Liver (tissue), 10 donors: ENCODE measurements at places on chromosomes 5 and 9. TPM values are rescaled to one million over a fixed set of nuclear protein-coding genes. Genes with fewer than 3 reads are reported as not detected.

DNA sequence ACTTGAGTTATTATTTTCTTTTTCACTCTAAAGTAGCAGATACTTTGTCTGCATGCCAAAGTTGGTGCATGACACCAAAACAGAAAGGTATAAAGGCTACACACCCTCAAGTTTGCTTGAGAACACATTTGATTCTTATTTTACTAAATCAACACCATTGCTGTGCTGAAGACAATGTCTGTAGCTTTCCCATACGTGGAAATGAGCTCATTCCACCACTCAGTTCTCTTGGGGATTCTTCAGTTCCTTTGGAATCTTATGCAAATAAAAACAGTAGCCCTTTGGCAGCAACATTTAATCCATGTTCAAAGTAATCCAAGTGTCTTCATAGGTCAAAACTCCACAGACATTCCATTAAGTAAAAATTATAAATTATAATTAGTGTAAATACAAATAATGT is 264.9 kb downstream of the TLE1 start:
- DNase-seq: no peak
- H3K36me3 ChIP-seq: no peaks in the 10 kb centered on the region
- no peak overlapping the region for H3K27ac ChIP-seq
- H3K27me3 ChIP-seq: no peaks in the 10 kb centered on the region
- H3K4me3 ChIP-seq: no peak overlapping the region

CCNI2 gene
- 0.05 TPM for total RNA-seq

- H3K27ac ChIP-seq: no peak overlapping the region
- no peaks in the 10 kb centered on the region for H3K36me3 ChIP-seq
- DNase-seq: no peak
- H3K4me3 ChIP-seq: no peak overlapping the region
- no peaks in the 10 kb centered on the region for H3K27me3 ChIP-seq
- no peaks in the 10 kb centered on the region for H3K4me1 ChIP-seq
Measured at GRCh38 chr5:17000291-17000939, 64.3 kb upstream of the MYO10 start.

DNA sequence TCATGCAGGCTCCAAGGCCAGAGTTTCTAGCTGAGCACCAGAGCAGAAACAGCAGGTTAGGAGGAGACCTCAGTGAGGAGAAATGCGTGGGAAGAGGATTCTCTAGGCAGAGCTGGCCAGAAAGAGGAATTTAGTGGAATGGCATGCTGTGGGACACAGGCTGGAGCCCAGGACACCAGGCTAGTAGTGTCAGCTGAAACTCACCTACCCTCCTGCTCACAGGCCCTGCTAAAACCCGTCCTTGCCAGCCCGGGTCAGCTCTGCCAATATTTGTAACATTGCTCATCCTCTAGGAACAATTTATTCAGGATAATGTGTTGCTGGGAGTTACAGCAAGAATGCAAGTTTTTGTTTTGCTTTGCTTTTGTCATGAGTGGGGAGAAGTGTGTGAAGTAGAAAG is 40.2 kb upstream of the AGXT2 start:
- no peak overlapping the region for H3K4me3 ChIP-seq
- H3K27me3 ChIP-seq: no peaks in the 10 kb centered on the region
- no peak for DNase-seq
- H3K27ac ChIP-seq: no peak overlapping the region

- H3K4me3 ChIP-seq: no peak overlapping the region
- H3K27ac ChIP-seq: no peak overlapping the region
- H3K27me3 ChIP-seq: no peaks in the 10 kb centered on the region
- H3K36me3 ChIP-seq: no peaks in the 10 kb centered on the region
- no peak for DNase-seq
Measured at GRCh38 chr9:99181206-99181605, 40.5 kb downstream of the ALG2 start.

MCC gene
- total RNA-seq: 20.0 TPM
